HFF-Myc (cell line): ENCODE measurements at places on chromosomes 3 and 15.

DNA sequence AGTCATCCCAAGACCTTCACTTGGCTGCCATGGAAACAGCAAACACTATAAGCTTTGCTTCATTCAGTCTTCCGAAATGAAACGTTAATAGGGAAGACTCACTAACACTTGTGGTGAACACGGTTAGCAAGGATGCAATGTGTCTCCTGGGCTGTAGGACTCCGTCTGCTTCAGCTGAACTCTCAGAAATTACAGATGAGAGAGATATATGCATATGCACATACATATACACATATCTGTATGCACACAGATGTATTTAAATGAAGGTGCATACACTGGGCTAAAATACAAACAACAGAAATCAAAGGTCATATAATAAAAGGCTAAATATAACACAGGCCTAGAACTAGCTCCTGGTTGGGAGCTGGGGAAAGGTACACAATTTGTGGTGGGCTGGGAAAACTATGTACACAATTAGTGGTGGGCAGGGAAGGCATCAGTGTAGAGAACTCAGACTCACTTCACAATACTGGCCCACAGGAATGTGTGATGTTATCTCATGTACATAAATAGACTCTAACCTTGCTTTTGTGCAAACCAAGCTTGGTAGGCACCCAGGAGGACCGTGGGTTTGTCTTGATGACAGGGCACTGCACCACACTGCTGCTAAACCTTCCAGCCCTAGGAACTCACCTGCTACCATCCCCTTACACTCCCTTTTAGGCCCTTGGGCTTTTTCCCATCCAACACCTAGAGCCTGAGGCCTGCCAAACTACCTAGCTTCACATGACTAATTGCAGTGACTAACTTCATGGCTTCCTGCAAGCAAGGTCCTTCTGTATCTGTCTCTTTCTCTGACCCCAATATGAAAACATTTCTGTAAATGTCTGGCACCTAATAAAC is 873.1 kb downstream of the NSUN3 start:
- no peak for DNase-seq

DNA sequence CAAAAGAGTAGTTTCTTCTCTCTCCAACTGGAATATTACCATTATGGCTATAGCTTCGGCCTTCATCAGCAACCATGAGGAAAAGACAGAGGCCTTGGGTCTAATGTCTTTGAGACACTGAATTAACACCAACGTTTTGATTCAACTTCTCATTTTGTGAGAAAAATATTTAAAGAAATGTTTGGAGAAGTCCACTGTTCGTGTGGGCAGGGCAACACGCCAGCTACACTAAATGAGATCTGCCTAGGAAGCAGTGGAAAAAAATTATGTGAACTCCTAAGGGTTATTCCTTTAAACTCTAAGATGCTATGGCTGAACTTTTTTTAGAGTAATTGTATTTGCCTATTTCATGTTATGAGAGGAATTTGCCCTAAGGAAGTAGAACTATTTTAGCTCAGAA is 41.8 kb downstream of the NCEH1 start:
- no peak for DNase-seq

GRCh38 chr15:35111861-35112260 is 26.8 kb upstream of the NANOGP8 start:
- no peak for DNase-seq

- peak; percentile 93 for DNase-seq
Measured at GRCh38 chr3:156762631-156763185, 63.4 kb upstream of the LEKR1 start.

DNA sequence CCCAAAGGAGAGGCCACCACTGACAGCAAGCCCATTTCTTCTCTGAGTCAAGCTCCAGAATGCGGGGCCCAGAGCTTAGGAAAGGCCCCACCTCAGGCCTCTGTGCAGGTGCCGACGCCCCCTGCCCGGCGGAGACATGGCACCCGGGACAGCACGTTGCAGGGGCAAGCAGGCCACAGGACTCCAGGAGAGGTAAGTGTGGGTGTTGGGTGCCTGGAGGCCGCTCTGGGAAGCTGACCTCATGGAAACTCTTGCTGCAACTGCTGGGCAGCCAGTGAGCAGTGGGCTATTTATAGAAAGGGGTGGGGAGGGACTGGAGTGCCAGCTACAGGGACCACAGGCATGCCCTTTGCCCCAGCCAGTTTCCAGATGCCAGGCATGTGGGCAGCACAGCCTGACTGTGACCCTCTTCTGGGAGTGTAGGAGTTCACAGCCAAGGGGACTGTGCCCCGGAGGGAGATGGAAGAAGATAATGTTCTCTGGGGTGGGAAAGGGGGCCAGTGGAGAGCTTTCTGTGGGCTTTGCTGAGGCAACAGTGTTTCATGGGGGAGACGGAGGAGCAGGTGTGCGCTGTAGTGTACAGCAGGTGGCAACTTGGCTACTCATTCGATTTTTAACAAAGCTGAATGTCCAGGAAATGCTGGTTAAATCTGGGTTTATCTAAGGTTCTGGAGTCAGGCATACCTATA is 23.7 kb downstream of the ALPK3 start:
- no peak for DNase-seq

DNA sequence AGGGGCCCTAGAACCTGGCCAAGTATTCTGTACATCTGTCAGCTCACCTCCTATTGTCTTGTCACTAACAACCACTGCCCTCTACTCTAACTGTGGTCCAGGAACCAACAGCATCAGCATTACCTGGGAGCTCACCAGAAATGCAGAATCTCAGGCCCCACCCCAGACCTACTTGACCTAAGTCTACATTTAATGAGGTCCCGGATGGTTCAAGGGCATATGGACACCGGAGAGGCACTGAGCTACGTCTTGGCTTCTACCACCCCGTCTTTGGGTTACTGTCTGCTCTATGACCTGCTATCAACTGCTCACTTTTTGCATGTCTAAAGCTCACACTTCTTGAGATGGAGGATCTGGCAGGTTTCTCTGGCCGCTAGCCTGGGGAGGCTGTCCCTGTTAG is 8.1 kb downstream of the GALNT15 start:
- no peak for DNase-seq

- DNase-seq, result no peak
Measured at GRCh38 chr3:72727172-72727571, 121.1 kb downstream of the SHQ1 start.

- no peak for DNase-seq
Measured at GRCh38 chr15:66389098-66389858, 2.6 kb downstream of the MAP2K1 start.

DNA sequence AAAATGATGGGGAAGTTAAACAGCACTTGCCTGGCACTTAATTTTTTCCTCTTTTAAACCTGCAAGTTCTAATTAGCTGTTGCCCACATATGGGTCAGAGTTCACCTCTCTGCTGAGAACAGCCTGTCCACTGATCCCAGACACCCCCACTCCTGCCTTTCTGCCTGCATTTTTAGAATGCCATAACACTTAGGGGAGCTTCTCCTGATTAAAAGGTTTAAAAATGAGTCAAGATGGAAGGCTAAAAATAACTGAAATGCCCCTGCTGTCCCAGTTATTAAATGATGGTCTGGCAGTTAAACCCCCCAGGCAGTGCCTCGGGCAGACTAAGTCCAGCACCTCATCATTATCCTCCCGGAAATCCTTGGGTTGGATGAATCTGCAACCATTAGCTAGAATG is 913.6 kb upstream of the ARPP21 start:
- DNase-seq, result no peak

- DNase-seq, result peak; percentile 64
Measured at GRCh38 chr15:83559310-83559966, 94.5 kb upstream of the ADAMTSL3 start.

DNA sequence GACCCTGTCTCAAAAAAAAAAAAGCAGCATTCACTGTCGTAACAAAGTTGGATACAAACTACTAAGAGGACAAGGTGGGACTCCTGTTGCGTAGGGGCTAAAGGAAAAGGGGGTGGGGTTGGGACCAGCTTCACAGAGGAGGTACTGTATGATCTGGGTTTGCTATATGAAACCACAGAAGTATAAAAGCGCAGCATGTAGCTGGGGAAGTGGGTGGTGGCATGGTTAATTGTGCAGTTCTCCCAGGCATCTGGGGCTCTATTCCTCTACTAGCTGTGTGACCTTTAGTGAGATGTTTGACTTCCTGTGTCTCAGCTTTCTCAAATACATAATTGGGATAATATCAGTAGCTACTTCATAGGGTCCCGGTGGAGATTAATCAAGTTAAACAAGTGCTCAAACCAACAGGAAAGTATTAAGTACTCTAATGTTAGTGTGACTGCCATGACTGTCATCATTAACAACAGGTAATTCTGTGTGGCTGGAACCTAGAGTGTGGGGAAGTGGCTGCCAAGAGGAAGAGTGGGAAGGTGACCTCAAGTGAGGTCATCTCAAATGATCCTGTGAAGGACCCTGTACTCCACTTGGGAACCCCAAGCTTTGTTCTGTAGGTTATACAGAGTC is 11.5 kb downstream of the PARP16 start:
- DNase-seq, result no peak

- DNase-seq, result no peak
Measured at GRCh38 chr15:99042892-99043291, 35.3 kb upstream of the PGPEP1L start.

- DNase-seq, result peak; percentile 91
Measured at GRCh38 chr15:48939648-48940047, 24.1 kb downstream of the SHC4 start.

GRCh38 chr3:111392894-111393398 is 149.1 kb upstream of the CD96 start:
- peak; percentile 16 for DNase-seq

DNA sequence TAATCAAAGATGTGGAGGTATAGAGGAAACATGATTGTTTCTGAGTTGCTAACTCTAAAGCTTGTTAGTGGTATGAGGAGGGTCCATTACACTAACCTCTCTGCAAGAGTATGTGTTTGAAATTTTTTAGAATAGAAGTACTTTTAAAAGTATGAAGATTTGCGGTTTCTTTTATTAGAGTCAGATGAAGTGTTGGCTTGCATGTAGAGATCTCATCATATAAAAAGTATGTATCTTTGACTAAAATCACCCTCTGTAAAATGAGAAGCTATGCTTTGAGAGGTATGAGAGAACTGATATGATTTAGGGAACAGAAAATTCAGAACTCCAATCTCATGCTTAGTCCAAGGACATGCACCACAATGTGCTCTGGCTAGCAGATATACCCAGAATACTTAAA is 140.4 kb upstream of the MBNL1 start:
- DNase-seq, result no peak

- DNase-seq, result no peak
Measured at GRCh38 chr3:103167850-103168249, 733.0 kb downstream of the ZPLD1 start.

GRCh38 chr3:58150810-58151199 is 60.0 kb downstream of the DNASE1L3 start:
- DNase-seq, result no peak

- no peak for DNase-seq
Measured at GRCh38 chr3:124607163-124607562, 123.1 kb upstream of the UMPS start.

DNA sequence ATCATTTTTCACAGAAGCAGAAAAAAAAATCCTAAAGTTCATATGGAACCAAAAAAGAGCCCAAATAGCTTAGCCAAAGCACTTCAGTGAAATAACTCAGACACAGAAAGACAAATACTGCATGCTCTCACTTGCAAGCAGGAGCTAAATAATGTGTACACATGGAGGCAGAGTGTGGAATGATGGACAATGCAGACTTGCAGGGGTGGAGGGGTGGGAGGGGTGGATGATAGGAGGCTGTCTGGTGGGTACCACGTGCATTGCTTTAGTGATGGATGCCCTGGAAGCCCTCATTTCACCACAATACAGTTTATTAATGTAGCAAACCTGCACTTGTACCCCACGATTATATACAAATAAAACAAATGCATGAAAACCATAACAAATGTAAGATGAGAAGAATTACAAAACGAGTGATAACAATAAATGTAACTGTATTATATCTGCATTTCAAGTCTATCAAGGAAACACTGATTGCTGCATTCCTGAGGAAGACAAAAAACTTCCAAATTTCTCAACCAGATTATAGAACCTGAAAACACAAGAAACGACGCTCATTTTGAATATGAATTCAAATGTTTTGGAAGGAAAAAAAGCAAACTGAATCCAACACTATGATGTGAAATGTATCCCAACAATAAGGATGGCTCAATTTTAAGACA is 96.5 kb downstream of the DLG1 start:
- DNase-seq, result no peak

- no peak for DNase-seq
Measured at GRCh38 chr15:41881550-41881919, 12.3 kb downstream of the SPTBN5 start.

GRCh38 chr3:37052860-37053259 is 59.5 kb downstream of the MLH1 start:
- DNase-seq, result no peak

DNA sequence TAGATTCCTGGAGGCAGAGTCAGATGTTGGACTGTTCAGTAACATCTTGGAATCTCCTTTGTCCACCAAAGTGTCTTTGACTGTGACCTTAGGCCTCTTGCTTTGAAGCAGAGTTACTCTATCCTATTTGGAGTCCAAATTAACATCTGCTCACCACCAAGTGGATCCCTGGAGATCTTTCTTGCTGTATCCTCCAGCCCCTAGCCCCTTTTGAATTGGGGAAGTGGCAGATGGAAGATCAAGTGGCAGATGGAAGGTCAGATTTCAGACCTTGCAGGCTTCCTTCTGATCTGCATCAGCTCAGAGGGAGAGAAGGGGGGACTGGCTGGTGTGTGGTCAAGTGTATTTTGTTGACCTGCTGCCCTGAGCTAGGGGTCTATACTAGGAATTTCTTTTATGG is 125.0 kb upstream of the ROPN1 start:
- DNase-seq, result no peak

GRCh38 chr3:195034101-195034500 is 236.9 kb downstream of the XXYLT1 start:
- DNase-seq, result no peak

GRCh38 chr3:195709676-195710085 is 11.1 kb upstream of the MUC20 start:
- no peak for DNase-seq

- no peak for DNase-seq
Measured at GRCh38 chr15:20271647-20272046, 270.0 kb downstream of the GOLGA6L6 start.

- DNase-seq, result peak; percentile 10
Measured at GRCh38 chr3:22244761-22245521, 493.9 kb upstream of the ZNF385D start.

GRCh38 chr3:161500068-161500796 is 3.6 kb downstream of the OTOL1 start:
- no peak for DNase-seq

DNA sequence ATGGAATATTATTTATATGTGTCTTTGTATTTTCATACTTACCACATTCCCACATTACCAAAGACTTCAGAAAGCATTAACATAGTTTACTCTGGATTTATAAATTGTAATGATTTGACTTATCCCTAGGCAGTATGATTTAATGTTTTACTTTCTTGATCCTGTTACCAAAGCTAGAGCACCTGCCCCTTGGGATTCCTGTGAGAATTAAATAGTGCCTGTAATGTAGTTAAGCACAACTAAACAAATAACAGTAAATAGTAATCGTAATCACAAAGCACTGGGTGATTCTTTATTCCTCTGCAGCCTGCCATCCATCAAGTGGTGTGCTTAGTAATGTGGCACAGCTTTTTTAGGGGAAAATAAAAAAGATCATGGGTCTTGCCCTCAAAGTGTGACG is 39.1 kb downstream of the ATP2C1 start:
- no peak for DNase-seq

- no peak for DNase-seq
Measured at GRCh38 chr3:125374501-125374995, 577 bp downstream of the ZNF148 start.
